EL (cell line): ENCODE measurements at places on chromosomes 6 and 20.

GRCh38 chr20:51563486-51564332, 21.2 kb upstream of the NFATC2 start:
- peak; percentile 81 for DNase-seq

- peak; percentile 98 for DNase-seq
These were observed 568.9 kb upstream of the CITED2 start for GRCh38 chr6:139943391-139943790.

GRCh38 chr20:15333170-15333569, 995.8 kb upstream of the FLRT3 start:
- no peak for DNase-seq

DNA sequence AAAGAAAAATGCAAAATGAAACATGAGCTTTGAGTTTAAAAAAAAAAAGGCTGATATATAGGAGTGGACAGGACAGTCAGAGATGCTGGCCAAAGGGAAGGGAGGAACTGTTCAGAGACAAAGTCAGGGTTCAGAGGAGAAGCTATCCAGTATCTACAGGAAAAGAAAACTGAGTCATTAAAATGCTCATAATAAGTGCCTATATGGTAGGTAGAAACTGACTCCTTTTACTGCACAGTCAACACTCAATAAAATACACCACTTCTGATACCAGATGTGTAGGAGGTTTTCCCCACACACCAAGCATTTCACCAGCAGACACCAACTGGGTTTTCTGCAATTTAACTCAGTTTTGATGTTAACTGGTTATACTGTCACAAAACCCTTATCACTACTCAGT, 32.9 kb downstream of the FRK start:
- no peak for DNase-seq

DNA sequence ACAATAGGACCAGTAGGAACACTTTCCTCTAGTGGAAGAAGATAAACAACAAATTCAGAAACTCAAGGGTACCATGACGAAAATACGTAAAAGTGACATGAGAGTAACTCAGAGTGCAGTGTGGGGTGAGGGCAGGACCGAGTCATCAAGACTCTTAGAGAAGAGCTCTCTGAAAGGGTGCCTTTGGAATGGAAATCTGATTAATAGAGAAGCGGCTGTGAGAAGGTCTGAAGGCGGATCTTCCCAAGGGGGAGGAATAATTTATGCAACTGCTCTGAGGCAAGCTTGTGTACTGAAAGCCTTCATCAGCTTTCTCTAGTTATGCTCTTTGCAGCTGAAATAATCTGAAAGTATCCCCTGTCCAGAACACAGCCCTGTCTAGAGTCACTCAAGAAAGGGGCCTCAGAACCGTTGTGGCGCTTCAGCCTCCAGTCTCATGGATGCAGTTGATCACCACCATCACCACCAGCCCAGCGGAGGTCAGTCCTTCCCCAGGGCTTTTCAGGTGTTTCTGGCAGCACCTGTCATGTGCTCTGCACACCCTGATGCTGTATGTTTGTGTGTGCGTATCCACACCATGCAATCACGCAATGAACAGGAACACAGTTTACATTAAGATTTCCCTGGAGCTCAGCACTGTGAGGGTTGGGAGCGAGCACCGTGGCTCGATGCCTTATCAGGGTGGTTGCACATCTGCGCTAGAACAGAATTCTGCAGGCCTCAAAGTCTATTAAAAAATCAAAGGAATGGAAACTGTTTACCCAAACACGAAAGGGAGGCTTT, 396.5 kb downstream of the SMOC2 start:
- DNase-seq, result no peak
